ENCODE measurements at places on chromosomes 2 and 18. TPM values are rescaled to one million over a fixed set of nuclear protein-coding genes. Genes with fewer than 3 reads are reported as not detected.
A peak's percentile ranks its signal among the peaks of the same experiment; 100 is the strongest.

- no peaks in the 10 kb centered on the region for H3K36me3 ChIP-seq
- H3K27me3 ChIP-seq: no peaks in the 10 kb centered on the region
- DNase-seq: no peak
- no peak overlapping the region for H3K27ac ChIP-seq
- no peak overlapping the region for H3K4me3 ChIP-seq
- H3K4me1 ChIP-seq: peaks cover 6% of the 10 kb centered on the region
These were observed 369.6 kb upstream of the ID2 start for GRCh38 chr2:8312221-8312620.

The TLX2 gene
- not detected for polyA plus RNA-seq

The PAPOLG gene
- 2.1 TPM for polyA plus RNA-seq

The SLC4A3 gene
- polyA plus RNA-seq: 0.08 TPM

GRCh38 chr2:82355622-82356021, 2051.1 kb upstream of the LRRTM1 start:
- DNase-seq: no peak
- no peaks in the 10 kb centered on the region for H3K36me3 ChIP-seq
- H3K4me1 ChIP-seq: no peaks in the 10 kb centered on the region
- H3K27ac ChIP-seq: no peak overlapping the region
- no peaks in the 10 kb centered on the region for H3K27me3 ChIP-seq

The HADHB gene
- 284 TPM for polyA plus RNA-seq

- H3K27me3 ChIP-seq: no peaks in the 10 kb centered on the region
- no peak overlapping the region for H3K27ac ChIP-seq
- H3K4me3 ChIP-seq: no peak overlapping the region
- no peaks in the 10 kb centered on the region for H3K4me1 ChIP-seq
These were observed 158.0 kb downstream of the CSRNP3 start for GRCh38 chr2:165627470-165627869.

The ERBB4 gene
- polyA plus RNA-seq: not detected

DNA sequence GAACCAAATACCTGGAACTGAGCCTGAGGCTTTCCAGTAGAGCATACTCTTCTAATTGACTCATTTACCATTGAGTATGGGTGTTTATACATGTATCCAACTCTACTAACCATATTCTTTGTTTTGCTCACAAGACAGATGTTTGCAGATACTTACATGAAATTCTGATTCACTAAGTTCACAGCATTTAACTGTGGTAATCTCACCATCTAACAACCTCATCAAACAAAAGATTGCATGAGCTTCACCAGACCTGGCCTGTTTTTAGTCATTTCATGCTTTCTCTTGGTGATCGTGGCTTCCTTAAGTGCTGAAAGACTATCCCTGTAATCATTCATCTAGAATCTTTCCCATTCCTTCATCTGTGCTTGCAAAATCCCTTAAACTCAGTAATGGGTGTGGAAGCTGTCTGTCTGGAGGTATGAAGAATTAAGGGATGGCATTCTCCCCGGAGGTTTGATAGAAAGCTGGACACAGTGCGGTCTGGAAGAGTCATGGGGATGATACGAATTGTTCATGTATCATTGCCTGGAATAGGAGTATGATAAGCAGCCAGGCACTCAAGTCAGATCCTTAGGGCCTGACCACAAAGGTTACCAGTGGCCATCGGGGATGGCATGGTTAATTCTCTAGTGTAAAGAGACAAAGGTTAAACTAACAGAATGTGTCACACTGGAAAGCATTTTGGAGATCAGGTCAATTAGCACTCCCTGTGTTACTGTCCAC, 42.0 kb upstream of the IL1R1 start:
- peaks cover 7% of the 10 kb centered on the region for H3K4me1 ChIP-seq
- H3K4me3 ChIP-seq: no peak overlapping the region
- H3K27ac ChIP-seq: peak overlapping the region; percentile 96
